SW 1271 (cell line): ENCODE measurements at places on chromosomes 7 and 10.

- DNase-seq = no peak
Measured at GRCh38 chr10:51214207-51215196, 140.2 kb downstream of the PRKG1 start.

GRCh38 chr7:105837765-105838626 is 38.4 kb downstream of the ATXN7L1 start:
- DNase-seq = no peak

DNA sequence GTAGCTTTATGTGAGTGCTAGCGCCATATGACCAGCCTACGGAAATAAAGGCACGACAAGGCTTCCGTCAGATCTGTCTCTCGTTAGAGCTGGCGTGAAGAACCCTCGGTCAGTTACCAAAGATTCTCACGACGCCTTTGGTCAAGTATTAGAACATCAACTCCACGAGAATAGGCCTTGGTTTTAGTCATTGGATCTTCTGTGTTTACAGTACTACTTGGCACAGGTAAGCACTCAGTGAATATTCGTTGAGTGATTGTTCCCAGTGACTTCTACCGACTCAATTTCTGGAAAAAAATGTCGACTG is 316 bp downstream of the RBM48 start:
- no peak for DNase-seq

DNA sequence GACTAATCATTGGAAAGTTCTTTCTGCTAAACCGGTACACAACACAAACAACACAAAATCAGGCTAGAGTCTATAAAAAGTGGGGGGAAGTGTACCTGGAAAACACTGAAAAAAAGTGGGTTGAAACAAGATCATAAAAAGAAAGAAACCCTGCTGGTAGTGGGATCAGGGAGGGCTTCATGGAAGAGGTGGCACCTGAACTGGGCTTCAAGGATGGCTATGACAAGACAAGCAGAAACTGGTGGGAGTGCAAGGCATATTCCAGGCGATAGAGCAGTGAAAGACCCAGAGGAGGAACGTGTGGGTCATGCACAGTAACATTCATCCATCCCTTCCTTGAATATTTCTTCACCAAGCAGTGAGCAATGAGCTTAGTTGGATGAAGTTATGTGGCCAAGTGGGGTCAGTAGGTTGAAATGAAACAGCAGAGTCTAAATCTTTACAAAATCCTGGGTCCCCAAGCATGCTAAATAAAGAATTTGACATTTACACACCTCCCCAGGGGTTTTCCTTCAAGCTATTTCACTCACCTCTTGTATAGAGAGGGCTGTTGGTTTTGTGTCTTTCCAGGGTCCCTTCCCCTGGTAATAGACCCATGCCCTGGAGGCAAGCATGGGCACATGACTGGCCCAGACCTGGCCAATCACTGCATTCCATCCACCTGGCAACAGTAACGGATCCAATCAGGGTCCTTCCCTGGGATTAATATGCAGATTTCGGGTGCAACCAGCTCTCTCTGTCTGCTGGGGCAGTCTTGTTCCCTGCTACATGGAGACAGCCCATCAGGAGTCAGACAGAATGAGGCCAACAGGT is 38.2 kb downstream of the SPOCK2 start:
- no peak for DNase-seq

DNA sequence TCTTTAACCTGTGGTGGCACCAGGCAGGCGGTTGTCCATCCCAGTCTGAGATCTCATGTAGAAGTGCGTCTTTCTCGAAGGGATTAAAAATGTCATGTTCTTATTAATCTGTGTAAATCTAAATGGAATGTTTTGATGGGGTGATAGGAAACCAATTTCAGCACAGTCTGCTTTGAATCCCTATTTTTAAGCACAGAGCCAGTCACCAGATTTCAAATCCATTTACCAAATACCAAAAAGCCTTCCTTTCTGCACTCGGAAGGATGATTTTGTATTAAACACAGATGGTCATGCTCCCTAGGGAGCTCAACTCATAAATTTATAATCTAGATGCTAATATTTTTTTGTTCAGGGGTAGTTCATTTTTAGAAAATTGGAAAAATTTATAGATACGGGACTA is 160.6 kb upstream of the AOAH start:
- DNase-seq = no peak

GRCh38 chr10:129774736-129775401 is 189.2 kb downstream of the EBF3 start:
- DNase-seq = no peak

GRCh38 chr10:63466144-63466935 is 563 bp upstream of the JMJD1C start:
- peak; percentile 60 for DNase-seq

DNA sequence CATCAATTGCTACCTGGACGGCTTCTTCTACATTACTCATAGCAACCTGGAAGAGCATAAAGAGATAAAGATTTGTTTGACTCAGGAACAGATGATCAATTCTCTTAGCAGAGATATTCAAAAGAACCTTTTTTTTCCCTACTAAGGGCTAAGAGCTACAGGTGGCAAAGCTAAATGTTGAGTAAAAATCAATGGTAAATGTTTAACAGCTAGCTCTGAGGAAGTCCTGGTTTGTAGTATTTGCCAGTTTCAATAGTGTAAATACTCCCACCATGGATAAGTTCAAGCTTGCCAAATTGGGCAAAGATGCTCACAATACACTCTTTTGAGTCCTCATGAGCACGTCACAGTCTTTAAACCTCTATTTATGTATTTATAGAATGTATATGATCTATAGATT is 64.0 kb downstream of the AKR1E2 start:
- DNase-seq = no peak

- DNase-seq = no peak
Measured at GRCh38 chr7:69966766-69967591, 368.7 kb downstream of the AUTS2 start.

DNA sequence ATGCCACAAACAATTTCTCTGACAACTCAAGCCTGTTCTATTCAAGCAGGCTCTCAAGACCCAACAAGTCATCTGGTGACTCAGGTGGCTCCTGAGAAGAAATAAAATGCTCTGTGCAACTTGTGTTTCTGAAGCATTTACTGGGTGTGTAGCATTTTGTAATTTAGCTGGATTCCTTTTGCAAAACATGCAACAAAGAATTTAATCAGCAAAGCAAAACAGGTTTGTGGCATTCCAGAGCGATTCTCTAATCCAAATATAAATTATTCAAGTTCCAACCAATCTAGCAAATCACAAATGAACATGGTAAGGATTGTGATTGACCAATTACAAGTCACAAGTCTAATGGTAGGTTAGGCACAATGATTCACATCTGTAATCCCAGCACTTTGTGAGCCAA is 39.8 kb upstream of the C10orf67 start:
- DNase-seq = no peak

DNA sequence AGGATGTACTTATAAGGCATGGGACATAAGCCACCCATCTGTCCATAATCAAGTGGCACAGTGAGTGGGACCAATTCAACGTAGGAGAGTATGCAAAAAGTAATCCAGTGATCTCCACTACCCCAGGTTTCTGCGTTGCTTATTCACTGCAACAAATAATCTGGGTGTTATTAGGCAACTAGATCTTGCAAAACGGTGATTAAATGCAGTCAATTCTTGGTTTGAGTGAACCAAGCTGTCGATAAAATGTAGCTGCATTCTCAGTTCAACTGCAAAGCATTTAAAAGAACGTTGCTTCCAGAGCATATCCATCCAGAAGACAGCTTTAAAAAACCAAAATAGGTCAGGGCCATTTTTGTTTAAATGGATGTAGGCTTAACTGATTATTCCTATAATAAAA is 5.0 kb downstream of the LSMEM1 start:
- no peak for DNase-seq
